Stimulated activated CD8-positive, alpha-beta memory T cell treated with anti-CD3 and anti-CD28 coated beads, Interleukin-12 subunit alpha, Interleukin-12 subunit beta, amount 100 ng/mL, for 1 hour (primary cell): ENCODE measurements at places on chromosomes 4 and X.

DNA sequence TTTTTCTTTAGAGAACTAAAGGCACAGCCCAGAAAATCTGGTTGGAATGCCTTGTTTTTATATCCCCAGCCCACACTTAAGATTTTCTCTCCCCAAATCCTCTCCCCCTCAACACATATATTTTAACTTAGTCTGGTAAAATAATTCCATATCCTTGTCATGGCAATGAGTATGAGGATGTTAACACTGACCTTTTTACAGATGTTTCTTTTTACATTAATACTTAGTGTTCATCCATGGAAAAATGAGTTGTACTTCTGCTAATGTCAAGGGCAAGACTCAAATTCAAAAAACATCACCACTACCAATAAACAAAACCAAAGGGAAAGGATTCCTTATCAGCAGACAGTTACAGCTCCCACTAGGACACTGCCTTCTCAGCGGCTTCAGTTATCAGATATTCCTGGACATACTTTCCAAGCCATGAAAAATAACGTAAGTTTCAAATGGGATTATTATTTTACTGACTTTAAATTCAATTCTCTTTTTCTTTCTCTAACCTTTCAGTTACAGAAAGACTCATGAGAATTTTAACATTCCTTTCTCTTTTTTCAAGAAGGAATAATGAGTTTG, 83.3 kb downstream of the RASL11B start:
- DNase-seq: no peak

- DNase-seq: no peak
Observed at GRCh38 chrX:131405497-131405896, 116.4 kb upstream of the IGSF1 start.

- DNase-seq: no peak
Observed at GRCh38 chr4:110626532-110627153, 3.8 kb upstream of the PITX2 start.

- no peak for DNase-seq
Observed at GRCh38 chr4:155773196-155773800, 14.5 kb downstream of the GUCY1B1 start.

DNA sequence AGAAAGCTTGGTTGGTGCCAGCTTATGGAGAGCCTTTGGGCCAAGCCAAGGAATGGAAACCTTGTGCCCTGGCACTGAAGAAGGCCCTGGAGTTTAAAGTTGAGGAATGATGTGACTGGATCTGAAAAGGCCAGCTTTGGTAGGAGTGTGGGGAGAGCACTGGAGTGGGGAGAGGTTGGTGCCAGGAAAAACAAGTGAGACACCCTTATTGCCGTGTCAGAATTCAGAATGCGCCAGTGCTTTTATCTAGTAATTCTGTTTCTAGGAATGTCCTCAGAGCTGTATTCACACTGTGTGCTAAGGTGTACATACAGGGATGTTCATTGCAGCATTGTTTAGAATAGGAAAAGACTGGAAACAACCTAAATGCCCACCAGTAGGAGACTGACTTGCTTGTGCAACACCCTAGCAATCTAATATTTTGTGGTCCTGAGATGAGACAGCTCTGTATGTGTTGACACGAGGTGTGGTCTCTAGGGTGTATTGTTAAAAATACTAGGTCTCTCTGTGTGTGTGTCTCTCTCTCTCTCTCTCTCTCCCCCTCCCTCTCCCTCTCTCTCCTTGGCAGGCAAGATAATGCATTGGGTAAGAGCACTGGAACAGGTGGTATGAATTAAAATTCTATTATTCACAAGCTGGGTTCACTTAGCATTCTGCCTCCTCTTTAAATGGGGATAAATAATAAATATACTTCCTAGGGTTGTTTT, 107.8 kb downstream of the GATB start:
- no peak for DNase-seq

DNA sequence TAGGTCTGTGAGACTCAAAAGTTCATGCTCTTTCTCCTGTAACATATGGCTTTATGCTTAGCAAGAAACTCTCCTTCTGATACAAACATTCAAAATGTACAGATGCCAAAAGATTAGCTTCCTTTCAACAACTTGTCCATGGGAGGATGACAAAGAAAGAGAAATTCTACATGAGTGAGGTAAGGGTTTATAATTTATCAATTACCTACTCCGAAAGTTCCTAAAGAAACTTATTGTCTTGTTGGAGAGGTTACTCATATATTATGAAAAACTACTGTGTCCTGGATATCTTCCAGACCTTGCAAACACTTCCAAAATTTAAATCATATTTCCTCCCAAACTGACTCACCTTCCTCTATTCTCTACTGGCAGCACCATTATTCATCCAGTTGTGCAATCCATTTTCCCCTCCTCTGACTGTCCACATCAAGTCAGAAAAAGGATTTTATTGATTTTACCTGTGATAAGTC, 65.1 kb downstream of the ENPEP start:
- DNase-seq: no peak

- DNase-seq: no peak
Observed at GRCh38 chr4:27602172-27602571, 741.5 kb downstream of the STIM2 start.

- DNase-seq: no peak
Observed at GRCh38 chr4:10225096-10225495, 108.5 kb upstream of the WDR1 start.

- no peak for DNase-seq
Observed at GRCh38 chr4:159444678-159445077, 341.8 kb downstream of the RAPGEF2 start.

GRCh38 chr4:29861307-29861706, 858.9 kb upstream of the PCDH7 start:
- DNase-seq: no peak
